ENCODE measurements at places on chromosomes 5 and 9.

DNA sequence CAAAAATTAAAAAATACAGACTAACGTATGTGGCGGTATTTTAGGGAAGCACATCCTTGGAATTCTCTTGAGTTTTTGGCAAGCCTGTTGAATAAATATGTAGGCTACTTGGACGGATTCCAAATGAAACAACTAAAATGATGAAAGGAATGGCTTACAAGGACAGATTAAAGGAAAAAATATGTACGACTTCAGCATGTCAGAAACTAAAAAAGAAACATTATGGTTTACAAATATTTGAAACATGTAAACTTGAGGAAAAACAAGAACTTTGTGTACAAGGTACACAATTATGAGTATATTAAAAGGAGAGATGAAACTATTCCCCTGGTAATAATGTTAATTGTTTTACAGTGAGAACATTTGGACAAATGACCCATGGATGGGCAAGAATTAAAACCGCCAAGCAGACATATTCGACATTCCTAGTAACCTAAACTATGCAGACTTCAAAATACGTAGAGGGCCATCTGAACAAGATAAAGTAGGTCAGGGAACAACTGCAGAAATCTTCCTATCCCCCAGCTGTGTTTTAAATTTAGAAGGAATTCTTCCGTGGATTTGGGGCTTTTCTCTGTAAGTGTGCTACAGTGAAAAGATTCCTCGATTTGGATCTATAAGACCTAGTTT lies 12.5 kb downstream of the EDIL3 start:
- DNase-seq = no peak

- no peak for DNase-seq
Measured at GRCh38 chr5:139025651-139026050, 150.5 kb upstream of the LRRTM2 start.

DNA sequence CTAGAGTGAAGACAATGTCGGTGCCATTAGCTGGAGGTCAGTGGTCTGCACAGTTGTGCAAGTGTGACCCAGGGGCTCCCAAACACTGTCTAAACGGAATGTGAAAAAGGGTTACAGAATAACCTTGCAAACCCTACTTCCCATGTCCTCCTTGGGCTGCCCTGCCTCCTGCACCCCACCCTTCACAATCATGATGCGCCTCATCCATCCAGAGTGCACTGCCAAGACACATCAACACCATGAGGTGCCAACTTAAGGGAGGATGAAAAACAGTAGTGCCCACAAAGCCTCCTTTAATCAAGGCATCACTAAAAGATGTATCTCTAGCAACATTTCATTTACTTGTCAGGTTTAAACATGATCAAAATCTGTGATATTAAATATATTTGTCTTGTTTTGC lies 87.1 kb downstream of the SETX start:
- no peak for DNase-seq

- no peak for DNase-seq
Measured at GRCh38 chr9:3277200-3277599, 248.6 kb downstream of the RFX3 start.

DNA sequence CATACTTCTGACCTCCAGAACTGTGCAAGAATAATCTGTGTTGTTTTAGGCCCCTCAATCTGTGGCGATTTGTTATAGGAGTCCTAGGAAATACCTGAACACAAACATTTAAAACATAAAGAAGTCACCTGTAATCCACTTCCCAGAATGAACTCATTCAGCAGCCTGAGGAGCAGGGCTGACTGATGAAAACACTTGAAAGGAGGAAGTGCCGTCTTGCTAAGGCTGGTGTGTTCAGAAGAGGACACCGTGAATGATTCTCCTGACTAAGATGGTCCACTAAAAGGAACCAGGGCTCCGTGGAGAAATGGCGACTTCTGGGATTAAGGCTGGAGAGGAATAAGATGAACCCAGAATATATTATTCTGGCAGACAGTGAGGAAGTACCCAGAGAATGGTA lies 18.7 kb upstream of the MARCHF6 start:
- DNase-seq = no peak

GRCh38 chr9:131402073-131402472 lies 8.2 kb downstream of the PRRC2B start:
- peak; percentile 30 for DNase-seq

GRCh38 chr9:137631345-137632229 lies 12.8 kb downstream of the EHMT1 start:
- no peak for DNase-seq

DNA sequence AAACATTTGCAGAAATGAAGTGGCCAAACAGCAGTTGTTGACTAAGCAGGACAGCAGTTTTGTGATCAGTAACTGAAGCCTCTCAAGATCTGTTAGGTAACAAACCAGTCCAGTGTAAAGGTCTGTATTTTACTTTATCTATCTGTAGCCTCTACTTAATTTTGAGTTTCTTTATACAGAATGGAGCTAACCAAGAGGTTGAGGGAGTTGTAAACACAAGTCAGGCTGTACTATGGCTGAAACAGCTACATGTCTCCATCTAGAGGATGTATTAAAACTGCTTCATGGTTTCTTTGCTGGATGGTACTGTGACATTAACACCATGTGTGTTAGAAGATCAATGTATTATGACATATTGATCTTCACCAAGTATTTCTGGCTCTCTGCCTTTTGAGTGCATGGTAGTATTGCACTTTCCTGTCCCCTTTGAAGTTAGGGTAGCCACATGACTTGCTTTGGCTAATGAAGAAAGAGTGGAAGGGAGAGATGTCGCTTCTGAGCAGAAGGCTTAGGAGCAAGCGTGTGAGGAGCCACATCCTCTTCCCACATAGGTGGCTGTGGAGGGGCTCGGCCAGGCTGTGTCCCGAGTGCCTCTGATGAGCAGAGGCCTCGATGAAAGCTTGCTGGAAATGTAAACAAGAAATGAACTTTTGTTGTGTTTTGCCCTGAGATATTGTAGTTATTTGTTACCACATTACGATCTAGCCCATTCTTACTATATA lies 105.6 kb upstream of the PCA3 start:
- no peak for DNase-seq

DNA sequence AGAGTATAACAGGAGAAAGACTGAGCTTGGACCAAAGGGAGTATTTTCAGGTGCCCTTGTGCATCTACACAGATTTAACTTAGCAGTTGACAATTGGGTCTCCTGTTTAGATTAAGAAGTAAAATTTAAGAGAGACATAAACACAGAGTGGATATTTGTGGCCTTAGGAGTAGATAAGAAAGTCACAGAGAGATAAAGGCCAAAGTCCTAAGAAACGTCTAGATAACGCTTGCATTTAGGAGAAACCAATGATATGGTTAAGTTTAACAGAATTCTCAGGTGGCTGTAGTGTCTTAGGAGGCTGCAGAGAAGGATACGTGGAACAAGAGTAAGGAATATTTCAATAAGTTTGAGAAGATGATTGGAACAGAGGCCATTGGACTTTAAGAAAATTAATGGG lies 155.0 kb upstream of the DAB2 start:
- DNase-seq = no peak

DNA sequence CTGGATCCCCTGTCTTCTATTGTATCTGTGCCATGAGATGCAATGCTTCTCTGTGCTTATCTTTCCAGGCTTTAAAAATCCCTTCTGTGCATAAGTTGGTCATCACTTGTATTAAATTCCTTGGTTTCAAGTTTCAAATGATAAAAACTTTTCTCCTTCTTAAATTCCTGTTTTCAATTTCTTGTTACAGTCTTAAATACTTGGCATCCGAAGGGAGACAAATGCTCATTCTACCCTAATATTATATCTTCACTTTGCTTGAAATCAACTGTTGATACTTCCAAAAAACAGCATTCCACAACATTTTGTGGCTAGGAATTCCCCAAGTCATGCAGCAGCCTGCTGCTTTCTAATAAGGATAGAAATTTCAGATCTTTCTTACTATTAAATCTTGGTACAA lies 413.2 kb upstream of the ACTBL2 start:
- DNase-seq = no peak

GRCh38 chr9:120513825-120514396 lies 66.1 kb downstream of the CDK5RAP2 start:
- peak; percentile 19 for DNase-seq

GRCh38 chr5:39274398-39275085 lies 55.2 kb upstream of the FYB1 start:
- DNase-seq = no peak

DNA sequence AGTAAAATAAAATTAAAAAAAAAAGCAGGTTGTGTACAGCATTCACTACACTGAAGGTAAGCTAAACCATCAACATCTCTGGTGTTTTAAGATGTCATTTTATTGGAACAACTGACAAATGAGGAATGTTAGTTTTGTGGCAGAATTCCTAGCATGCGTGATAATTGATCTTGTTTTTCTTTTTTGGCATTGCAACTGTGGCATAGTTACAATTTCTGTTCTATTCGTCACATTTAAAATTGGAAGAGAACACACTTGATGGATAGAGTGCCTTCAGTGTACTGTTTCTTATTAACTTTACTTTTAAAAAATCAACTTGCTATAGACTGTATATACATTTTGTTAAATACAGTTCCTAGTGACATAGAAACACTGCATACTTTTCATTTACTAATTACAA lies 43.6 kb upstream of the TNFSF15 start:
- DNase-seq = no peak

DNA sequence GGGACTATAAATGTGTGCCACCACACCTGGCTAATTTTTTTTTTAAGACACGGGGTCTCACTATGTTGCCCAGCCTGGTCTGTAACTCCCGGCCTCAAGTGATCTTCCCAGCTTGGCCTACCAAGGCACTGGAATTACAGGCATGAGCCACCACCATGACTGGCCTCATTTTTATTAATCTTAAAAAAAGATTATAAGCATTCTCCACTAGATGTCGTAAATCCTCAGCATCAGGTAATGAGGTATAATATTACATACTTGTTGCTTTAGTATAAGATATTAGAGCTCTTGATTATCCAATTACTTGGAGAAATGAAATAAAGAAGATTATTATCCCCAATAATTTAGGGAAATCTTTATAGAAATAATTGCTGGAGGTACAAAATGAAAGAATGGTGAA lies 78.2 kb upstream of the HTR1A start:
- DNase-seq = no peak

DNA sequence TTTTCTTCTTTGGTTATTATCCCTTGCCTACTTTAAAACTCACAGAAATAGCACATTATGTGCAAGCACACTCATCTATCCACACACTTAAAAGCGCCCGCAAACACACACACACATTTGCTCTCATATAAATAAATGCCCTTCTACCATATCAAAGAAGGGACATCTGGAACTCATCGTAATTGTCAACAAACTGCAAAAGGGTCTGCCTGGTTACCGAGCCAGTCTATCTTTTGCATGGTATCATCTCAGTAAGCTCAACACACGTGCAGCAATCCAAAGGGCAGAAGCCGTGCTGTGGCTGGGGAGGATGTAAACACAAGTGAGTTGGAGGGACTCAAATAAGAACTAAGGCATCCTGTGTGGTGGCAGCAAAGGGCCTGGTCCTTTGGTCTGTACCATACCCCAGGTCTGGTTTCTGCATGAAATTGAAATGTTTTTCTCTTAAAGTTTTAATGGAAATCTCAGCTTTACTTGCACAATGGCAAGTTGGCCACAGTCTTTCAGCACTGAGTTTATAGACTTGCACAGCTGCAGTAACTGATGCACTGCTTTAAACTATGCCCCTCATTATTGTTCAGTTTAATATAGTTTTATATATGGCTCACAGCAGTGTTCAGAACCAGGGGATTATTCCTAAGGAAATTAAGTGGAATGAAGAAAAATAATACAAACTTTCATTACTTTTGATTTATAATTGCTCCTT lies 331.0 kb downstream of the ADAMTS6 start:
- DNase-seq = no peak

GRCh38 chr5:104429911-104430310 lies 867.3 kb upstream of the NUDT12 start:
- no peak for DNase-seq

- DNase-seq = no peak
Measured at GRCh38 chr5:82111191-82111590, 139.4 kb downstream of the ATG10 start.

GRCh38 chr5:133635051-133635450 lies 22.7 kb upstream of the FSTL4 start:
- no peak for DNase-seq

DNA sequence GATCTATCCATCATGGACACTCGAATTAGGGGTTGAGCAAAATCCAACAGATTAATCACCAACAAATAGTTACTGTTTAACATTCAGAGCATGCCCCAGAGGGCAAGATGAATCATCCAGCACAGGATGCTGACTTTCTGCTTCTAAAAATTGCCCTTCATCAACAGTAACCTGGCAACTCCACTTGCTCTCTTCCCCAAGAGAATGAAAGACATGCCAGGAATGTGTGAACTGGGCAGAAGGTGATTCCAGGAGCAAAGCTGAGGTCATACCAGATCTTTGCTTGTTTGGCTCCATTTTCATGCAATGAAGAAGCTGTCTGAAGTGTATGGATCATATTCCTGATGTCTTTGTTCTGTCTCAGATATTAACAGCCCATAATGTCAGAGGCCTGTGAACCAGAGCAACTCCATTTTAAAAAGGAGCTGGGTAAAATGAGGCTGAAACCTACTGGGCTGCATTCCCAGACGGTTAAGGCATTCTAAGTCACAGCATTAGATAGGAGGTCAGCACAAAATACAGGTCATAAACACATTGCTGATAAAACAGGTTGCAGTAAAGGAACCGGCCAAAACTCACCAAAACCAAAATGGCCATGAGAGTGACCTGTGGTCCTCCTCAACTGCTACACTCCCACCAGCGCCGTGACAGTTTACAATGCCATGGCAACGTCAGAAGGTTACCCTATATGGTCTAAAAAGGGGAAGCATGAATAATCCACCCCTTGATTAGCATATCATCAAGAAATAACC lies 2.5 kb upstream of the ZNF367 start:
- peak; percentile 49 for DNase-seq

DNA sequence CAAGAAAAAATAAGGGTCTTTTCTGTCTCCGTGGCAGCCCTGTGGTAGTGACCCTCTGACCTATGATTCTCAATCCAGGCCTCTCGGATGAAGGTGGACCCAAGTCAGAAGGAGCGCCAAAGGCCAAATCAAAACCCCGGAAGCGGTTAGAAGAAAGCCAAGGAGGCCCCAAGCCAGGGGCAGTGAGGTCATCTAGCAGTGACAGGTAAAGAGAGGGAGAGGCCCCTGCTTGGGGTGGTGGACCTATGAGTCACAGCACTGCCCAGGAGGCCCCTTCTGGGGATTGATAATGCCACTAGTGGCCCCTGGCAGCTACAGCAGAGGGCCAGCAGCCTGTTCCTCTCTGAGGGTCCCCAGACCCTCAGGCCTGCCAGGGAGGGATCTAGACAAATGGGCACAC lies 6.4 kb upstream of the SLC2A8 start:
- DNase-seq = peak; percentile 17

GRCh38 chr9:18185196-18185595 lies 288.8 kb upstream of the ADAMTSL1 start:
- DNase-seq = no peak
